ENCODE measurements at places on chromosomes 6 and 20. TPM values are rescaled to one million over a fixed set of nuclear protein-coding genes. Genes with fewer than 3 reads are reported as not detected.

- no peaks in the 10 kb centered on the region for H3K36me3 ChIP-seq
- no peaks in the 10 kb centered on the region for H3K4me1 ChIP-seq
- no peak for DNase-seq
- H3K4me3 ChIP-seq: no peak overlapping the region
- H3K27me3 ChIP-seq: no peaks in the 10 kb centered on the region
These were observed 11.3 kb upstream of the SRSF6 start for GRCh38 chr20:43446361-43446879.

GRCh38 chr6:187210-187861 lies 105.0 kb upstream of the DUSP22 start:
- H3K36me3 ChIP-seq: no peaks in the 10 kb centered on the region
- no peak overlapping the region for H3K27ac ChIP-seq
- H3K27me3 ChIP-seq: no peaks in the 10 kb centered on the region
- no peak overlapping the region for H3K4me3 ChIP-seq

Gene ENPP1
- 5.7 TPM for total RNA-seq

GRCh38 chr6:107800564-107801164 lies 23.4 kb downstream of the SCML4 start:
- H3K4me3 ChIP-seq: no peak overlapping the region
- H3K27ac ChIP-seq: no peak overlapping the region
- H3K4me1 ChIP-seq: peaks cover under 1% of the 10 kb centered on the region
- H3K36me3 ChIP-seq: no peaks in the 10 kb centered on the region
- DNase-seq: no peak
- no peaks in the 10 kb centered on the region for H3K27me3 ChIP-seq

DNA sequence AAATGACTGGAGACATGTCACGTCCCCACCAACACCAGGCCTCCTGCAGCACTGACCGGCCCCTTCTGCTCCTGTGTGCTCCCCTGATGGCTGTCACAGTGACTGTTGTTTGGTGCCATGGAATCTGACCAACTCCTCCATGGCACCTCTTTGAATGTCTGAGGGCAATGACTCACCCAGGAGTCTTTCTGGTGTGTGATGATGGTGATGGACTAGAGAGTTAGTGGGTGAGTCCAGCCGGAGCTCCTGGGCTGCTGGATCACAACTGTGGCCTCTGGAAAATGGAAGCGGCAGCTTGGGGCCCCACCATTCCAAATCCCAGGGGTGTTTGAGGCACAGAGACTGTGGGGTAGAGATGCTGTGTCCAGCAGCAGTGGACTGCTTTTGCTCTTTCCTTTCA lies 133.3 kb downstream of the TFAP2C start:
- DNase-seq: no peak
- H3K4me1 ChIP-seq: no peaks in the 10 kb centered on the region
- no peaks in the 10 kb centered on the region for H3K36me3 ChIP-seq
- H3K27ac ChIP-seq: no peak overlapping the region
- H3K27me3 ChIP-seq: no peaks in the 10 kb centered on the region

Gene LINC00237
- not detected for total RNA-seq

Gene MICA
- total RNA-seq: 5.6 TPM

Gene FNDC11
- 1.1 TPM for total RNA-seq

Gene TNFRSF6B
- total RNA-seq: 13.5 TPM

DNA sequence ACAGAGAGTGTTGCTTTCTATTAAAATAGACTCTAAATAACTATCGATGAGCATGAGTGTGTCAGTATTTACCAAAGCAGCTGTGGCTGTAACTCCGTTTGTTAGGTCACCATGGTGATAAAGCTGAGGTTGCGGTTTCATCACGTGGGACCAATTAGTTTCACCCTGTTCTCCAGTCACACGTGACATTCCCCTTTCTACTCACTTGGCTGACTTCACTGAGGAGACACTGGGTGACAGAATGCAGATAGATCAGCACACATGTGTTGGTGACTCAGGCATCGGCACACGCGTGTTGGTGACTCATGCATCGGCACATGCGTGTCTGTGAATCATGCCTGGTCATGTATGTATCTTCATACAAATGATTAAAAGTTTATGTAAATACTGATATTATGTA lies 285.4 kb downstream of the THBS2 start:
- peak; percentile 5 for DNase-seq
- no peaks in the 10 kb centered on the region for H3K4me1 ChIP-seq
- H3K36me3 ChIP-seq: no peaks in the 10 kb centered on the region
- no peaks in the 10 kb centered on the region for H3K27me3 ChIP-seq

DNA sequence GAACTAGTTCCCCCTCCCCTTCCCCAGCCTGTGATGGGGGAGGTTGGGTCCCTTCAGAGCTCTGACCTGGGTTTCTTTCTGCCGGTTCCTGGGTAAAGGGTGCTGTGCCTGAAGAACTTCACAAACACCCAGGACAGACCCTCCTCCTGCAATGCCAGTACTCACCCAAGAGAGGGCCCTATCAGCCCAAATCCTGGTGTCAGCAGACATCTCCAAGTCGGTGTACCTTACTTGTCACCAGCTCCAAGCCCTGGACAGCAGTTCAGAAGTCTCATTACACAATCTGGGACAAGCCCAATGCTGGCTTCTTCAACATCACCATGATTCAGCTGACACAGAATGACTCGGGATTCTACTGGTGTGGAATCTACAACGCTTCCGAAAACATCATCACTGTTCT lies 467 bp downstream of the TREML4 start:
- no peak overlapping the region for H3K27ac ChIP-seq
- no peak overlapping the region for H3K4me3 ChIP-seq
- no peaks in the 10 kb centered on the region for H3K4me1 ChIP-seq
- no peaks in the 10 kb centered on the region for H3K27me3 ChIP-seq
- H3K36me3 ChIP-seq: no peaks in the 10 kb centered on the region

DNA sequence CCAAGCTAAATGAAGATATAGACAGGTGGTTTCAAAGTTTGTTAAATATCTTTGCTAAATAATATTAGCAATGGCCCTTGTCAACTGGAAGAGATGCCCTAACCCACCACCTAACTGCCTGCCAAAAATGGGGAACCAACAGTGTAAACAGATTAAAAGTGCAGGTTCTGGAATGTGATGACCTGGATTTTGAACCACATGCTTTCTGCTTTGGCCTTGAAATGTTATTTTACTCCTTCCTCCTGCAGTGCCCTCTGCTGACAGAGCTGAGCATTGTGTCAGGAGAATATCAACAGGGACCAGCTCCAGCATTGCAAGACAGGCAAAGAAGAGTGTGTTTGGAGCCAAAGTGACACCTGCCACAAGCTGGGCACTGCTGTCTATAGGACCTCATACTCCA lies 226.6 kb downstream of the MYLK4 start:
- no peaks in the 10 kb centered on the region for H3K27me3 ChIP-seq
- no peaks in the 10 kb centered on the region for H3K36me3 ChIP-seq
- no peak overlapping the region for H3K27ac ChIP-seq
- DNase-seq: no peak

DNA sequence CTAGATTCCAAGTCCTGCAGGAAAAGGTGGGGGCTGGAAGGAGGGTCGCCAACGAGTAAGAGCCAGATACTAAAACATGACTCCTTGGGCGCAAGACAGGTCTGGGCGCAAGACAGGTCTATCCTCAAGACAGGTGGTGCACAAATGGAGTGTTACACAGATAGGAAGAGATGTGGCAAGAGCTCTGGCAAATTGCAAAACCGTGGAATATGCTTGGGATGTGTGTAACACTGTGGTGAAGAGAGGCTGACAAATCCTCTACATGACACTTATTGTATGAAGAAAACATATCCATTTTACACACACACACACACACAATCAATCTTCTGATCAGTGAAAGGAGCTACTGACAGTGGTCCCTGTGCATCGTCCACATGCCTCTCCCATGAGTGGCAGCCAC lies 77.6 kb downstream of the TBC1D7 start:
- no peak overlapping the region for H3K4me3 ChIP-seq
- no peaks in the 10 kb centered on the region for H3K27me3 ChIP-seq
- H3K4me1 ChIP-seq: no peaks in the 10 kb centered on the region
- no peak overlapping the region for H3K27ac ChIP-seq
- no peaks in the 10 kb centered on the region for H3K36me3 ChIP-seq

Gene RAET1G
- total RNA-seq: not detected

DNA sequence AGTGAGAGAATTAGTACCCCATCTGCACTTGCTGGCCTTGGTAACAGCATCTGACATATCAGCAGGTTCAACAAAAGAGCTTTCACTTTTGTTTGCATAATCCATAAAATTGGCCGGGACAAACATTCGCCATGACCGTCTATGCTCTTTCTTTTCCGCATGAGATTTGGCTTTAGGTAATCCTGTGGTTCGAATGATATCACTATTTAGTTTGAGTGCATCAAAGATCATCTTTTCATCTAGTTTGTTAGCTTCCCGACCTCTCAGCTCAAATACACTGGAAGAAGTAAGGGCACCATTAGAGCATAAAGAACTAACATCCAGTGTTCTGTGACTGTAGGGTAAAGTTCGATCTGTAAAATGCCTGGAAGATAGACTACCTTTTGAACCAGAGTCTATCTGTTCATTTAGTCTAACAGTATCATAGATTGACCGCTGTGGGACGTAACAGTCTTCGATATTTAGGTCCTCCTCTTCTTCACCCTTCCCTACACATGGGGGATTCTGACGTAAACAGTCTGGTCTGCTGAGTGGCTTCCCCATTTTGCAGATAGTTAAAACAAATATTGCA lies 101.6 kb downstream of the DST start:
- peak overlapping the region; percentile 13 for H3K27ac ChIP-seq
- H3K27me3 ChIP-seq: no peaks in the 10 kb centered on the region
- H3K4me1 ChIP-seq: peaks cover 12% of the 10 kb centered on the region
- peak overlapping the region; percentile 73 for H3K4me3 ChIP-seq
- H3K36me3 ChIP-seq: no peaks in the 10 kb centered on the region

Gene SLC17A3
- total RNA-seq: 0.14 TPM

- H3K36me3 ChIP-seq: no peaks in the 10 kb centered on the region
- H3K4me3 ChIP-seq: no peak overlapping the region
- no peak for DNase-seq
- no peak overlapping the region for H3K27ac ChIP-seq
These were observed 33.7 kb upstream of the TENT5A start for GRCh38 chr6:81786150-81786549.

Gene GRIK2
- under 0.01 TPM for total RNA-seq

GRCh38 chr6:114315831-114316595 lies 26.8 kb downstream of the HS3ST5 start:
- H3K4me3 ChIP-seq: no peak overlapping the region
- H3K27ac ChIP-seq: no peak overlapping the region
- no peaks in the 10 kb centered on the region for H3K4me1 ChIP-seq

- no peak for DNase-seq
- no peaks in the 10 kb centered on the region for H3K36me3 ChIP-seq
- H3K4me1 ChIP-seq: no peaks in the 10 kb centered on the region
- no peaks in the 10 kb centered on the region for H3K27me3 ChIP-seq
These were observed 58.8 kb downstream of the RSPO3 start for GRCh38 chr6:127177030-127177922.

DNA sequence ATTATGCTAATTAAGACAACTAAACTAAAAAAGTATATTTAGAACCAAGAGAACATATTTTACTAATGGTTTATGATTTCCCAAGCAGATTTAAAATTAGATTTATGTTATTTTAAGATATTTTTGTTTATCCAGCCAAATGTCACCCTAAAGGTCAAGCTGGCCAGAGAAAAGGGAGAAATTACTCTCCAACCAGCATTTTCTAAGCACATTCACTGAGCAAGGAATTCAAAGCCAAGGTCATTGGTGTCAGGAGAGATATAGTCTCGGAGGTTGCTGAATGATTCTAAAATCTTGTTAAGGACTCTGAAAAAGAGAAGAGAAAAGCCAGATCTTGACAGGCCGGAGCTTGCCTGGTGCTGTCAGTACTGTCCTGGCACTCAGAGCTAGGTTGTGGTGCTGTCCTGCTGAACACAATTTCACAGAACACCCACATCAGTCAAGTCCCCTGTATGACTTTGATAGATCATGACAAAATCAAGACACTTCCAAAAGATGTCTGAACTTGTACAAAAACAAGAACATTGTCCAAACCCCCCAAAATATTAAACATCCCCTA lies 222.3 kb upstream of the SMLR1 start:
- DNase-seq: no peak
- no peaks in the 10 kb centered on the region for H3K27me3 ChIP-seq
- H3K27ac ChIP-seq: no peak overlapping the region
- no peaks in the 10 kb centered on the region for H3K4me1 ChIP-seq
- no peaks in the 10 kb centered on the region for H3K36me3 ChIP-seq
- no peak overlapping the region for H3K4me3 ChIP-seq

Gene OR2H1
- total RNA-seq: not detected

Gene HAO1
- 0.05 TPM for total RNA-seq

DNA sequence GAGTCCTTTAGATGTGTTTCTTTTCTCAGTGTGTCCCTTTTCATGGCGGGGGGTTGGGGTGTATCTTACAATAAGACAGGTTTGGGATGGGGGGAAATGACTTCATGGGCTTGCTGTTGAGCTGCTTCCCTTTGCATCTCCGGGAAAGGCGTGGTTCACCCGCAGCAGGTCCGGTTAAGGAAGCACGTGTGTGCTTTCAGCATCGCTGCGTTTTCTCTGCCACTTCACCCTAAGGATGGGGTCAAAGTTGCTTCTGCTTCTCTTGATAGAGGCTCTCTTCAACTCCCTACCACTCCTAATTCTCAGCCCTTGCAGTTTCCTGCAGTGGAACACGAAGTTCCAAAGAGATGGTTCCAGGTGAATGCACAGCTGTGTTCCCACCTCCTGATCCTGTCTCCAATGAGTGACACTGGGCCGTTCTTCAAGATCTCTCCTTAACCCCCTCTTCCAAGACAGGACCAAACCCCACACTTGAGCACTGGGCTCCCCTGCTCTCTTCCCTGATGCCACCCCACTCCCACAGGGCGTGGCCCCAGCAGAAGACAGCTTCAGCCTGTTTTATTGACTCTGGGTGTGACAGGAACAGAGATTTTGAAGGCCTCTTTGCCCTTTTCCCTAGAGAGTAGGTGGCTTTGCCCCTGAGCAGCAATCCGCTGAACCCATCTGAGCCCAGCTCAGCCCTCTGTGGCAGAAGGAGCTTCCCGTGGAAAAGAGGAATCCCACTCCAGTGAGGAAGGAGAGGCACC lies 85.2 kb downstream of the PLEKHG1 start:
- H3K4me3 ChIP-seq: no peak overlapping the region
- no peak for DNase-seq
- H3K27ac ChIP-seq: peak overlapping the region; percentile 54
- no peaks in the 10 kb centered on the region for H3K27me3 ChIP-seq

GRCh38 chr6:119147101-119148053 lies 68.9 kb upstream of the FAM184A start:
- H3K4me1 ChIP-seq: no peaks in the 10 kb centered on the region
- no peaks in the 10 kb centered on the region for H3K27me3 ChIP-seq
- no peak overlapping the region for H3K4me3 ChIP-seq
- DNase-seq: no peak
- no peak overlapping the region for H3K27ac ChIP-seq

GRCh38 chr6:138752017-138752416 lies 21.6 kb upstream of the CCDC28A start:
- H3K36me3 ChIP-seq: no peaks in the 10 kb centered on the region
- no peaks in the 10 kb centered on the region for H3K27me3 ChIP-seq
- no peak overlapping the region for H3K4me3 ChIP-seq
- H3K27ac ChIP-seq: no peak overlapping the region
- no peaks in the 10 kb centered on the region for H3K4me1 ChIP-seq

- peaks cover 2% of the 10 kb centered on the region for H3K27me3 ChIP-seq
- H3K36me3 ChIP-seq: no peaks in the 10 kb centered on the region
- no peak overlapping the region for H3K4me3 ChIP-seq
- peaks cover 3% of the 10 kb centered on the region for H3K4me1 ChIP-seq
- H3K27ac ChIP-seq: no peak overlapping the region
These were observed 34.3 kb upstream of the MLN start for GRCh38 chr6:33837971-33838665.

Gene CLVS2
- 0.05 TPM for total RNA-seq
